ENCODE measurements at places on chromosomes 12 and 14. TPM values are rescaled to one million over a fixed set of nuclear protein-coding genes. Genes with fewer than 3 reads are reported as not detected.
A peak's percentile ranks its signal among the peaks of the same experiment; 100 is the strongest.

The ACRBP gene
- total RNA-seq, result 0.88 TPM

The STYK1 gene
- 0.12 TPM for total RNA-seq

- DNase-seq, result no peak
Observed at GRCh38 chr12:2080604-2081003, 27.8 kb downstream of the CACNA1C start.

GRCh38 chr12:3225796-3226180 lies 148.6 kb downstream of the TSPAN9 start:
- DNase-seq, result no peak

DNA sequence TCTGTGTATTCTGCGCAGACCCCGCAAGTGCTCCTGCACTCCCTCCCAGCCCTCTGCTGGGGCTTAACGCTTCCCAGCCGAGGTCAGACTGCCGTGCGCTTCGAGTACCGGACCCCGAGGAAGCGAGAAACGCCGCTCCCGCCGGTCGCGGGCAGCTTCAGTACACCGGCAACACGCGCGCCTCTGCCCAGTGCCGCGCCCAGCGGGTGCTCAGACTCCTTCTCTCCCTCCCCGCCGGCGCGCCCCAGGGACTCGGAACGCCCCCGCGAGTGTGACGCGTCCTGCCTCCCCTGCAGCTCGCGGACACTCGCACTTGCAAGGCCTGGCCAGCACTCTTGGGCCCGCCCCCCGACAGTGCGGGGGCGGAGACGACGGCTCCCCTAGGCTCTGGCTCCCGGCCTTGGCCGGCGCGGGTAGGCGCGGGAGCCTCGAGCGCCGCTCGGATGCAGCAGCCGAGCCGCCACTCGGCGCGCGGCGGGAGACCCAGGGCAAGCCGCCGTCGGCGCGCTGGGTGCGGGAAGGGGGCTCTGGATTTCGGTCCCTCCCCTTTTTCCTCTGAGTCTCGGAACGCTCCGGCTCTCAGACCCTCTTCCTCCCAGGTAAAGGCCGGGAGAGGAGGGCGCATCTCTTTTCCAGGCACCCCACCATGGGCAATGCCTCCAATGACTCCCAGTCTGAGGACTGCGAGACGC lies at the start of gene PTGER2:
Gene PTGER2 (plus strand): TSS at position 410 of the 692 bp plus-strand sequence. CDS start 237 bp downstream, at position 647.
- peak; percentile 90 for DNase-seq

- no peak for DNase-seq
Observed at GRCh38 chr12:90129366-90130030, 420.9 kb upstream of the ATP2B1 start.

DNA sequence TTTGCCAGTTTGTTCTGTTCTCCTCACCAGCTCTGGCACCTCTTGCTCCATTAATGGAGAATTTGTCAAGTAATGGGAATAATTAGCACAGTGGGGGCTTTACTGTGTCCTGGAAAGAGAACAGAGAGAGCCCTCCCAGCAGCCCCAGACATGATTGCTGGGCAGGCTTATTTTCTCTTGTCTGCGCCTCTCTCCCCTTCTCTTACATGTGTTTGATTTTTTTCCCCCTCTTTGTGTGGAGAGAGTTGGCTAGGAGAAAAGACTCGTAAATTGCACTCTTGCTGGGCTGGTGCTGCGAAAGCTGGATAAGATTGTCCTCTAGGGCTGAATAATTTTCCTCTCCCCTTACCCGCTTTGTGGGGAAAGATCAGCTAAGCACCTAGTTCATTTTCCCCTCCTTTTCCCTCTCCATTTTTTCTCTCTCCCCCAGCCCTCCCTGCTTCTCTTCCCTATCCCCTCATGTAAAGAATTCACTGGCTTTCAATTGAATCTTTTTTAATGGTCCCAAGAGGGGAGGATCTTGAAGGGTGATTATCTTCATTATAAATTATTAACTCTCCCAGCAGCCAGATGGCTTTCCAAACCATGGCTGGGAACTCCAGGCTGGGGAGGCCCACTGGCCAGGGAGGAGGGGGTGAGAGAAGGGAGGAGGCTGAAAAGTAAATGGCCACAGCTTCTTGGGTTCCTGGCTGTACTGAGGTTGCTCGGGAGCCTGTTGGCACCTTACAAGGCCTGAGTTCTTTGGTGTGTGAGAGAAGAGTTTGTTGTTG lies 62.2 kb downstream of the NRXN3 start:
- no peak for DNase-seq

DNA sequence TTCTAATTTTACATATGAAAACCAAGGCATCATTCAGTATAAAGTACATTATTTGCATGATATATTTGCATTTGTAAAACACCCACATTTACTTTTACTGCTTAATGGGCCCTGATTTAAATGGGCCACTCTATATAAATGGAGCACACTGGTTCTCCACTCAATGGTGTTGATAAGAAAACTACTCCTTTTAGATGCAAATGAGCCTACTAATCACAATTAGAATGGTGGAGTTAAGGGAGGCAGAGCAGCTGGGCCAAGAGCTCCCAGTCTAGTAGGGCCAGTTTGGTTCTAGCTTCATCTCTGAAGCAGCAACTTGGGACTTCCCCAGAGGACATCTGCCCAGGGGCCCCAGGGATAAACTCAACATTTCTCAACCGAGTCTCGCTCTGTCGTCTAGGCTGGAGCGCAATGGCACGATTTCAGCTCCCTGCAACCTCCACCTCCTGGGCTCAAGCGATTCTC lies 120.7 kb downstream of the FOXN3 start:
- no peak for DNase-seq

DNA sequence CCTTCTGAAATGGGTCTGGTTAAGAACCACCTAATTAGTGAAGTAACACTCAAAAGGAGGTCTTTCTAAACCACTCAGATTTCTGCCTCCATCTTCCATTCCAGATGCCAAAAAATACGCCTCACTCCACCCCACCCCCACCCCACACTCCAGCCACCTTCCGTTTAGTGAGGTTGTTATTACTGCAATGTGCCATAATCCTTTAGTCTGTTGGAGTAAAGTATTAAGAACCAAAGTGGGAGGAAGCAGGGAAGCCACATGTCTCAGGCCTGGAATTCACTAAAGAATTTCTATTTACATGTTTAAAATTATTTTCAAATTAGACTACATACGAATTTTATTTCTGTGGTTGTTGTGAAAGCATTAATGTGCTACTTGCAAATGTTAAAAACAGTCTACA lies 7.4 kb downstream of the KIF21A start:
- no peak for DNase-seq

GRCh38 chr14:75279153-75279762 lies 630 bp downstream of the FOS start:
- peak; percentile 85 for DNase-seq

GRCh38 chr12:46915082-46915481 lies 89.3 kb upstream of the SLC38A4 start:
- peak; percentile 27 for DNase-seq
